ENCODE measurements at places on chromosomes 4 and X.

- no peak for DNase-seq
These were observed 14.8 kb upstream of the MAMLD1 start for GRCh38 chrX:150348365-150348764.

DNA sequence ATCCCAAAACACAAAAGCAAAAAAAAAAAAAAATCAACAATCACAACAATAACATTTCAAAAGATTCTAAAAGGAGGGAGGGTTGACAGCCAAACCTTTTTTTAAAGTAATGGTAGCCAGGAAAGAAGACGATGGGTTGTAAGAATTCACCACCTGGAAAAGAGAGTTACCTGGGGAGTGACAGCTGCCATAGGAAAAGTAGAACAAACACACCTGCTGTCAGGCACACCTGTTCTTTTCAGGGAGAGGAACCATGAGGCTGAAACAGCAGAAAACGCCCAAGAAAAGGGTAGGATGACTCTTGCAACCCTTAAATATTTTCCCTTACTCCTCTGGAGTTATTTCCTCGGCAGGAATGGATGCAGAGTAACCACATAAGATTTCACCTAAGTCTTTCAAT is 388.4 kb upstream of the TEX13C start:
- no peak for DNase-seq

GRCh38 chr4:136505020-136505419 is 1027.3 kb downstream of the PCDH18 start:
- DNase-seq, result no peak

DNA sequence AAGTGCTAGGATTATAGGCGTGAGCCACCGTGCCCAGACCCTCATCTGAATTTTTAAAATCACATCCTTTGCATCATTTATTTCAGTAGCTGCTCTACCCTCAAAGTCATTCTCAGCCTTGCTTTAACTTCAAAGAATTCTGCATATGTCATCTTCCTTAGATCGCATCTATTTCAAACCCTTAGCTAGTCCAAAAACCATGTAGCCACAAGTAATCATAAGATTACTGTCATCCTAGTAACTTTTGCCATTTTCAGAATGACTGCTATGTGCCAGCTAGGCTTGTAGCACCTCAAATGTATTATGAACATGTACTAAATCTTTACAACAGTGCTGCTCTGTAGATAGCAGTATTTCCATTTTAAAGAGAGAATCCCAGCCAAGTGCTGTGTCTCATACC is 45.5 kb upstream of the KLF3 start:
- no peak for DNase-seq

GRCh38 chr4:19614171-19614570 is 637.5 kb upstream of the SLIT2 start:
- DNase-seq, result no peak

- DNase-seq, result no peak
These were observed 15.7 kb upstream of the RNF128 start for GRCh38 chrX:106710771-106711170.

GRCh38 chr4:84796394-84796793 is 170.1 kb downstream of the WDFY3 start:
- no peak for DNase-seq

DNA sequence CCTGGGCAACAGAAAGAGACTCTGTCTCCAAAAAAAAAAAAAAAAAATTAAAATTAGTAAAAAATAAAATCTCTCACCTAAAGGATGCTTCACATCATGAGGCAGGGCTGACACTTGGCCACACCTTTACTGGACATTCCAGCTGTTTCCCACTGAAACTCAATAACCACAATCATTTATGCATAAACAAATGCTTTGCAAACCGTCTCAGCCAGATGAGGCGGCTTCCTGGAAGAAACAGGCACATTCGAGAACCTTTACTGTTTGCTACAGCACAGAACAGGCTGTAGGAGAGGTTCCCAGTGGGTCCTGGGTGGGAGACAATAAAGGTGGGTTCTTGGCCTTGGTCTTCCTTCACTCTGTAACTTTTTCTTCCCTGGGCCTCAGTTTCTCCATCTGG is 10.9 kb upstream of the TBC1D14 start:
- DNase-seq, result no peak

DNA sequence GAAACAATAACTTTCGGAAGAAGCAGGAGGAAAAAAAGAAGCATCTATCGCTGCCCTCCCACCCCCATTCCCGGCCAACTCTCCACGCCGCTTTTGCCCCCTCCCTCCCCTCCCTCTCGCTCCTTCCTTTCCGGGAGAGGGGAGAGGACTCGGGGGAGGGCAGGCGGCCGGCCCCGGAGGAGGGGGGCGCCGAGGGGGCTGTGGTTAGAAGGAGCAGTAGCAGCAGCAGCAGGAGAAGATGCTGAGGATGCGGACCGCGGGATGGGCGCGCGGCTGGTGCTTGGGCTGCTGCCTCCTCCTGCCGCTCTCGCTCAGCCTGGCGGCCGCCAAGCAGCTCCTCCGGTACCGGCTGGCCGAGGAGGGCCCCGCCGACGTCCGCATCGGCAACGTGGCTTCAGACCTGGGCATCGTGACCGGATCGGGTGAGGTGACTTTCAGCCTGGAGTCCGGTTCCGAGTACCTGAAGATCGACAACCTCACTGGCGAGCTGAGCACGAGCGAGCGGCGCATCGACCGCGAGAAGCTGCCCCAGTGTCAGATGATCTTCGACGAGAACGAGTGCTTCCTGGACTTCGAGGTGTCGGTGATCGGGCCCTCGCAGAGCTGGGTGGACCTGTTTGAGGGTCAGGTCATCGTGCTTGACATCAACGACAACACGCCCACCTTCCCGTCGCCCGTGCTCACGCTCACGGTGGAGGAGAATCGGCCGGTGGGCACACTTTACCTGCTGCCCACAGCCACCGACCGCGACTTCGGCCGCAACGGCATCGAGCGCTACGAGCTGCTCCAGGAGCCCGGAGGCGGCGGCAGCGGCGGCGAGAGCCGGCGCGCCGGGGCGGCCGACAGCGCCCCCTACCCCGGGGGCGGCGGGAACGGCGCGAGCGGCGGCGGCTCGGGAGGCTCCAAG is 1.3 kb downstream of the PCDH7 start:
- DNase-seq, result no peak

DNA sequence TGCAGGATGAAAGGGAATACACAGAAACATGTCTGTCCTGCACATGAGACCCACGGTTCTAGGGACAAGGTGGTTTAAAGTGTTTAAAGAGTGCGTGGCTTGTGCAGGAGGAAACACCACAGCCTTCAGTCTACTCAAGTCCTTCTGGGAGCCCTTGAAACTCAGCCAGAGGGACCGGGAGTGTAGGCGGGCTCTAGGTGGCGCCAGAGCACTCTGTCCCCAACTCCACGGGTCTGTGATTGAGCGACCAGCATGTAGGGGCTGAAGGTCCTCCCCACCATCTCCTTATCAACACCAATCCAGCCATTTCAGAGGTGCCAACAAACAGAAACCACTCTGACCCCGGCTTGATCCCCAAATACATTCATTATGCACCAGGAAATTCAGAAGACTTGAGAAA is 82.0 kb upstream of the CLDN34 start:
- peak; percentile 40 for DNase-seq

GRCh38 chrX:154458954-154459778 is 1.1 kb downstream of the PLXNA3 start:
- no peak for DNase-seq

DNA sequence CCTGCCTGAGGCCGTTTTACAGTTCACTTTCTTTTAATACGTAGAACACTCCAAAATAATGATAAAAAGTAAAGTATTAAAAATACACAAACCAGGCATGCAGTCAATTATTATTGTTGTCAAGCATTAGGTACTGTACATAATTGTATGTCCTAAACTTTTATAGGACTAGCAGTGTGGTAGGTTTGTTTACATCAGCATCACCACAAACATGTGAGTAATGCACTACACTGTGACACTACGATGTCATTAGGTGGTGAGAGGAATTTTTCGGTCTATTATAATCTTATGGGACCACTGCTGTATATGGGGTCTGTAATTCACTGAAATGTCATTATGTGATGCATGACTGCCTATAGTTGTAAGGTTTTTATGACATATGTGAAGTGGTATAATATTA is 149.5 kb upstream of the SH3RF1 start:
- DNase-seq, result no peak

- DNase-seq, result no peak
These were observed 16.2 kb upstream of the ZFX start for GRCh38 chrX:24133312-24133711.
